ENCODE measurements at places on chromosomes 16 and 17.
A peak's percentile ranks its signal among the peaks of the same experiment; 100 is the strongest.

DNA sequence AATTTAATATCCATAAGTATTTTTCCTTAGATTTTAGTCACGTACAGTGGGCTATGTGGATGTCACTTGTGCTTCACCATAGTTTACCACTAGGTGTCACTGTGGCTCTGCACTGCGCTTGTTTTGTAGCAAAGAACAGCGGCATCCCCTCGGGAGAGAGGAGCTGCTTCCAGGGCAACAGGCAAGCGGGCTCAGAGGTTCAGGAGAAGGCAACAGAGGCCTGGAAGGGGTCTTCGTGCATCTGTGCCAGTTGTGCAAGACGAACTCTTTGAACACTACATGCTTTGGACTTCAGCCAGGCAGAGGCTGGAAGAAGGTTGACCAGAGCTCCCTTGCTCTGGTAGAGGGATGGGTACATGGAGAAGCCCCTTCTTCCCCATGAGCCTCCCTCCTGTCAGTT, 20.6 kb downstream of the CYB561 start:
- DNase-seq: peak; percentile 89

DNA sequence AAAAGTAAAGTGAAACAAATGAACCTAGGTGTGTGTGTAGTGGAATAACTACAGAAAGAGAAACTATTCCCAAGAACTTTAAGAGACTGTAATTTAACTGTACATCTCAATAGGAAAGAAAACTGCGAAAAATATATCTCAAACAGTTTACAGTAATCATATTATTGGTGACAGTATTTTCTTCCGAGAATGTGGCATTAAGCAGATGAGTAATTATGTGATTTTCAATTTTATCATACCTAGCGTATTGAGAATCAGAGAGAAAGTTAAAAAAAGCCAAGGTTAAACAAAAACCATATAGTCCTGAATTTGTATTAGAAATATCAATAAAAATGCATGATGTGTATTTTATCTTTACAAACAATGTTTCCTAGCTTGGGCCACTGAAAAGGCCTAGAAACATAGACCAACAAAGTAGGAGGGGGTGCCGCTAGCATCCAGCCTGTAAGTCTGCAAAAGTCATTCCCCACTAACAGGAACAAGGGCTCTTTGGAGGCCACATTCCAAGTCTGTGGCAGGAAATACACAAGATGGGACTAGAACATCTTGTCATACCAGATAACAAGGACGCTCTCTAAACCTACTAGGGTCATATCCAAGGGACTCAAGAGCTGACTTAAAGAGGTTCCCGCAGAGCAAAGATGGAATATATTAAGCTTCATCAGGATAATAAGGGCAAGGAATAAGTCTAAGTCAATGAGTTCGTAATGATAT, 20.5 kb downstream of the RNF157 start:
- no peak for DNase-seq

GRCh38 chr16:154217-155030, 2.0 kb downstream of the HBZ start:
- peak; percentile 70 for DNase-seq

- DNase-seq: no peak
Measured at GRCh38 chr16:50696126-50696525, 2.7 kb downstream of the NOD2 start.

GRCh38 chr16:84570739-84571403, 47.0 kb downstream of the COTL1 start:
- no peak for DNase-seq

DNA sequence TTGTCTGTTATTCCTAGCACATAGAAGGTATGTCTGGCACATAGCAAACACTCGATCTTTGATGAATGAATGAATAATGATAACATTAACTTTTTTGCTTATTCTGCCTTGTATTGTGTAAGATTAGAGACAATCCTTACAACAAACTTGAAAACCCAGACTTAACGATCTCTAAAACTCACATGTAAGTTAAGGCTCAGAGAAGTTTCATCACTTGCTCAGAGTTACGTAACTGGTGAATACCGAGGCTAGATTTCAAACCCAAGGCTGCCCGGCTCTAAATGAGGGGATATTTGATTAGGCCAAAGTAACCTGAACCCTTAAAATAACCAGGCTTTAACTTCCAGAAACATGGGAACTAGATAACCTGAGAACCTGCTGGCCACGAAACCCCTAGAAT, 22.3 kb downstream of the CAPNS2 start:
- no peak for DNase-seq

- DNase-seq: no peak
Measured at GRCh38 chr16:31331807-31332301, 23.1 kb upstream of the ITGAX start.

DNA sequence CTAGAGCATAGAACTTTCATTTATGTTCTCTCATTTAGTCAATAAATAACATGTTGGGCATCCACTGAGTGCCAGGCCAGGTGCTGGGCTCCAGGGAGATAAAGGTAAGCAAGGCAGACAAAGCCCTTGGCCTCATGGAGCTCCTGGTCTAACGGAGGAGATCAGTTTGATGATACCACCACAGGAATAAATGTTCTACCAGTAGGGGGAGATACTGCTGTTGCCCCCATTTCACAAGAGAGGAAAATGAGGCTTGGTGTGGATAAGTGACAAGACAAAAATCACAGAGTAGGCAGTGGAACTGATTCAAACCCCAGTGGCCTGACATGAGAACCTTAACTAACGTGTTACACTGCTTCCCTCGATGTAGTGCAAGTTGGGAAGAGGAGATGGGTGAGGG, 80.4 kb upstream of the ERCC4 start:
- peak; percentile 6 for DNase-seq
